Activated T-cell treated with anti-CD3 and anti-CD28 coated beads, Interleukin-2, amount 50 U/mL, for 4 hours (primary cell): ENCODE measurements at places on chromosomes 3 and 15. TPM values are rescaled to one million over a fixed set of nuclear protein-coding genes. Genes with fewer than 3 reads are reported as not detected.

Gene UCN2
- not detected for total RNA-seq

Gene KLHL40
- not detected for total RNA-seq

Gene SLC12A1
- not detected for total RNA-seq

Gene GOLGA8S
- not detected for total RNA-seq

Gene LSAMP
- total RNA-seq: not detected
